ENCODE measurements at places on chromosomes 2 and 18.

DNA sequence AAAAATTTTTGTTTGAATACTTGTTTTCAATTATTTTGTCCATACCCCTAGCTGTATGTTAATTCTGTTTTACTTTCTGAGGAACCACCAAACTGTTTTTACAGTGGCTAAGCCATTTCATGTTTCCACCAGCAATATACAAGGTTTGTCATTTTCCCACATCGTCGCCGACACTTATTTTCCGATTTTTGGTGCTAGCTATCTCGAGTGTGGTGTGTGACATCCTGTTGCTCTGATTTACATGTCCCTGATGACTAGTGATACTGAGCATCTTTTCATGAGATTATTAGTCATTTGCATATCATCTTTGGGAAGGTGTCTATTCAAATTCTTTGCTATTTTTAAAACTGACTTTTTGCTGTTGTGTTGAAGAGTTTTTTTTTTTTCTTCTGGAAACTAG is 7.2 kb upstream of the GPC1 start:
- peak; percentile 33 for DNase-seq

- DNase-seq, result no peak
These were observed 5.3 kb downstream of the NEU4 start for GRCh38 chr2:241814393-241814642.

DNA sequence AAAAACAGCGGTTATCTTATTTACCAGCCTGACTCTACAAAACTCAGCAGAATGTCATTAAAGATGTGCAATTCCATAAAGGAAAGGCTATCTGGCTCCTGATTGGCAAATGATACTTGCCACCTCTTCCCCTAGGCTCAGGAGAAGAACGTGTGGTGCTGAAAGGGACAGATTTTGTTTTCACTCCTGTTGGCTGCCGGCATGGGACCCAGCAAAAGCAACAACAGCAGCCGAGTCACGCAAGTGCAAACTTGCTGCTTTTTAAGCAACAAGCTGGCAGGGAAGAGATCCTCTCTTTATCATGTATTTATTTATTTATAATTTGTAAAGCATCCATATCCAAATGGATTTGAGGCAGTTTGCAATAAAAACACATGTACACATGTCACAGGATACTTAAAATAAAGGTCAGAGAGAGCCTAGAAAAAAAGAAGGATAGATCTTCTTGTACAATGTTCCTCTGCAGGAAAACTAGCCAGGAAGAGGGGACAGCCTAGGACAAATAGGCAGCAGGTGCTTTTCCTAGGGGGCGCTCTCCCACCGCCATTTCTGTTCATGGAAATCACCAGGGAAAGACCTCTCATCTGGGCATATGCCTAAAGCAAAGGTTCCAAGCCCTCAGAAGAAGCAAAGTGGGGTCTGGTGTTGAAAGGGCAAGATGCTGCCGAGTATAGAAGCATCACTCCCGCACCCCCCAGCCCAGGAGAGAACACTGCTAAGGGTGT is 799.3 kb downstream of the BCL11A start:
- no peak for DNase-seq

DNA sequence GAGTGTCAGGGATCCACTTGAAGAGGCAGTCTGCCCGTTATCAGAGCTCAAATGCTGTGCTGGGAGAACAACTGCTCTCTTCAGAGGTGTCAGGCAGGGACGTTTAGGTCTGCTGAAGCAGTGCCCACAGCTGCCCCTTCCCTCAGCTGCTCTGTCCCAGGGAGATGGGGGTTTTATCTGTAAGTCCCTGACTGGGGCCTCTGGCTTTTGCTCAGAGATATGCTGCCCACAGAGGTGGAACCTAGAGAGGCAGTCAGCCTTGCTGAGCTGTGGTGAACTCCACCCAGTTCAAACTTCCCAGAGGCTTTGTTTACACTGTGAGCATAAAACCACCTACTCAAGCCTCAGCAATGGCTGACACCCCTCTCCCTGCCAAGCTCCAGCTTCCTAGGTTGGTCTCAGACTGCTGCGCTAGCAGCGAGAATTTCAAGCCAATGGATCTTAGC is 38.1 kb downstream of the PLEK start:
- DNase-seq, result no peak

GRCh38 chr2:207417301-207417718 is 112.5 kb upstream of the CREB1 start:
- no peak for DNase-seq

DNA sequence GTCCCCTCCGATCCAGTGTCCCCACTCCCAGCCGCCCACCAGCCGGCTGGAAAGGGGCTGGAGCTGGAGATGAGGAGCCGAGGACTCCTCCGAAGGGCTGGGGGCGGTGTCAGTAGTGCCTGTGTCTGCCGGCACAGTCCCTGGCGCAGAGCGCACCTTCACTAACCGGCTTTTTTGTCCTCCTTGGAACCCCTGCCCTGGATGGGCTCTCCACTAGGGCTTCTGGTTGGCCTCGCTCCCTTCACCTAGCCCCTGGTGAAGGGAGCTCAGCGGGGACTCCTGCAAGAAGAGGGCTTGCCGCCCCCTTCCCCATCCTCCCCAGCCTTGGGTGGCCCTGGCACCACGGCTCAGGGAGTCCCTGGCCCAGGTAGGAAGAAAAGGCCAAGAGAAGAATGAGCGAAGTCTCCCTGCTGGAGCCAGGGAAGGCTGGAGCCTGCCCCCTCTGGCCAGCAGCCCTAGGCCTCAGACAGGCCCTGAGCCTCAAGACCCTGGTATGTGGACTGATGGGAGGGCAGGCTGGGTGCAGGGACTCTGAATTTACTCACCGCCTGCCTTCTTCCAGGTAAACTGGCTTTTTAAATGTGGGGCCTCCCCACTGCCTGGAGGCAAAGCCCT is 570 bp upstream of the ECEL1 start:
- DNase-seq, result no peak

GRCh38 chr2:320561-320960 is 32.7 kb upstream of the ALKAL2 start:
- DNase-seq, result no peak

GRCh38 chr2:225041851-225042799 is at the start of gene DOCK10:
DOCK10 (minus strand) TSS chr2:225042468; CDS start chr2:225042374, 94 bp downstream.
- DNase-seq, result no peak

DNA sequence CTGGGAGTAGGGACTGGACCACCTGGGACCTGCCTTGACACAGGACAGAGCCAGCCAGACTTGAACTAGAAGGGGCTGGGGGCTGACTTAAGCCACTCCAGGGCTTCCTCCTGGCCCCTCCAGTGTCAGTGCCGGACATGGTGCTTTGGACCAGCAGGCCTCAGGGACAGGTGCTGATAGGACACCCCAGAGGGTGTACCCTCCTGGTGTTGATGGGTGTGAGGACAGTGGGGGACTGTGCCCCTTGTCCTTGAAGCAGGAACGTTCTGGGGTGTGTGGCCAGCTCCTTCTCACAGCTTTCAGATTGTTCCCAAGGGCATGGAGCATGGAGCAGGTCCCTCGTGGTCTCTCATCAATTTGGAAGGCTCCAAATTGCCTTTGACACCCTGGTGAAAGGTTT is 6.8 kb downstream of the MAL start:
- DNase-seq, result no peak

GRCh38 chr2:120737340-120738101 is 1.9 kb downstream of the GLI2 start:
- no peak for DNase-seq

DNA sequence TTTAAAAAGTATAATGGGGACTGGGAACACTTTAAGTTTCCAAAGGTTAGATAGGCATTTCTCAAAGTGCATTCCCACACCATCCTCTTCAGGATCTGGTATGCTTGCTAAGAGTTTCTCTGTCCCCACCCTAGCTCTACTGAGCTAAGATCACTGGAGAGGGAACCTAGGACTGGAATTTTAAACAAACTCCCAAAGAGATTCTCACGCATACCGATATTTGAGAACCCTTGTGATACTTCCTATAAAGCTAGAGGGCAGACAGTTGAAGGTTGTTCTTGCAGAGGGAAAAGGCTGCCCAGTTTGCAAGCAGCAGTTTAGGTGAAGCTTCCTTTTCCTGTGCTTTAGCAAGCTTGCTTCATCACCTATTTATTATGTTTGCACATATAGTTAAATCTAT is 3.6 kb downstream of the CNRIP1 start:
- no peak for DNase-seq

DNA sequence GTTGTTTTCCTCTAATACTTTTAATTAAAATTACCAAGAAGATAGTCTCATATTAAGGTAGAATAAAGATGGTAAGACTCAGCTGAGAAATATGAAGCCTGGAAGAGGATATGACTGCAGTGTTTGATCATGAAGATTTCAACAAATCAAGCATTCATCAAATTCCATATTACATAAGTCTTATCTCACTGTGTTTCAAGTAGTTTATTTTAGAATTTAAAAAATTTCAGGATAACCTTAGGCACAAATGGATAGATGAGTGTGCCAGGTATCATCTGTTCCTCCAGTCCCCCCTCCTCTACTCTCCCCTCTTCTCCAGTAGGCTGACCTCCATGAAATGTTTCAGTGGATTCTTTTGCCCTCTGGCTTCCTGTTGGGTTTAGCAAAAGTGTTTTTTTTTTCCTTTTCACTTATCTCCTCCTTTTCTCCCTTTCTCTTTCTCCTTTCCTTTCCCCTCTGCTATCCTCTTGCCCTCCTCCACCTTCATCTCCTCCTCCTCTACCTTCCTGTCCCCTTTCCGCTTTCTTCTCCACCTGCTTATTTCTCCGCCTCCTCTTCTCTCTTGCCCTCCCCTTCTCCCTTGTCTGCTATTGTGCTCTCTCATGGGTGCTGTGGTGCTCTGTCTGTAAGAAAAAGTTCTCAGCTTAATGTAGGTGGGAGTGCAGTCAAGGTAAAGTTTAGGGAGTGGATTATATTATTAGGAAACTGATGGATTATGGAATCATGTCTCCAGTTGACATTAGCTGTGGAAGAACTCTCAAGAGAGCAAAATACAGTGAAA is 72.8 kb downstream of the ABI2 start:
- DNase-seq, result no peak
